ENCODE measurements at places on chromosomes 1 and 21. TPM values are rescaled to one million over a fixed set of nuclear protein-coding genes. Genes with fewer than 3 reads are reported as not detected.

OR2T29 gene
- total RNA-seq, result not detected

CRYBG2 gene
- total RNA-seq, result not detected

IVNS1ABP gene
- 46.4 TPM for total RNA-seq

LEFTY2 gene
- total RNA-seq, result 0.10 TPM

SYCP1 gene
- not detected for total RNA-seq

Measured in smooth muscle cell of the pulmonary artery (primary cell).